ENCODE measurements at places on chromosomes 12 and 14.
A peak's percentile ranks its signal among the peaks of the same experiment; 100 is the strongest.

- DNase-seq = no peak
These were observed 196.8 kb upstream of the NEDD1 start for GRCh38 chr12:96710127-96710745.

DNA sequence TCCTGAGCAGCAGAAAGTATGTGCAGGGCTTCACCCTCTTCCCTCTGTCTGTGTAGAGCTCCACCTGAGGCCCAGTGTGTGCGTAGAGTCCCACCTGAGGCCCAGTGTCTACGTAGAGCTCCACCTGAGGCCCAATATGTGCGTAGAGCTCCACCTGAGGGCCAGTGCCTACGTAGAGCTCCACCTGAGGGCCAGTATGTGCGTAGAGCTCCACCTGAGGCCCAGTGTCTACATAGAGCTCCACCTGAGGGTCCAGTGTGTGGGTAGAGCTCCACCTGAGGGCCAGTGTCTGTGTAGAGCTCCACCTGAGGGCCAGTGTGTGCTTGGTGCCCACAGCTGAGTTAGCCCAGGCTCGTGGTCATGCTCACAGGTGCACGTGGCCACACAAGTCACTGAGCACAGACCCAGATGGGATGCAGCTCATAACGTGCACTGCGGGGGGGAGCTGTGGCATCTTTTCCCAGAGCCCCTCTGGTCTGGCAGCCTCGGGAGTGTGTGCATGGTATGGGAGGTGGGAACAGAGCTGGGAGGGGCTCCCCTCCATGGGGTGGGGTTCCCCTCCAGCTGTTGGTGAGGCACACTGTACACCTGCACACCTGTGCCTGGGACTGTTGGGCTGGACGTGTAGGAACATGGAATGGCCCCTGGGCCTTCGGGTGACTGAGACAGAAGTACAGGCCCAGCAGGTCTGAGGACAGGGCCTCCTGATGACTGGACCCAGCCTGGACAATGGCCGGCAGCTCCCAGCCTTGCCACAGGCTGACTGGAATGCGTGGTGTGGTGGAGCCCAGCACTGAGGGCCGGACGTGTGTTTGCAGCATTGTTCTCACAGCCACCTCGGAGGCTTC, 20.1 kb downstream of the PACS2 start:
- no peak for DNase-seq

- DNase-seq = no peak
These were observed 7.5 kb upstream of the SAV1 start for GRCh38 chr14:50675597-50675996.

- DNase-seq = peak; percentile 23
These were observed at the start of gene SMOC1 for GRCh38 chr14:69879175-69880043. TSS of gene SMOC1 (plus strand) at chr14:69879416. CDS start at chr14:69879679, 263 bp downstream.

GRCh38 chr12:27915021-27915420, 57.5 kb downstream of the PTHLH start:
- DNase-seq = no peak

DNA sequence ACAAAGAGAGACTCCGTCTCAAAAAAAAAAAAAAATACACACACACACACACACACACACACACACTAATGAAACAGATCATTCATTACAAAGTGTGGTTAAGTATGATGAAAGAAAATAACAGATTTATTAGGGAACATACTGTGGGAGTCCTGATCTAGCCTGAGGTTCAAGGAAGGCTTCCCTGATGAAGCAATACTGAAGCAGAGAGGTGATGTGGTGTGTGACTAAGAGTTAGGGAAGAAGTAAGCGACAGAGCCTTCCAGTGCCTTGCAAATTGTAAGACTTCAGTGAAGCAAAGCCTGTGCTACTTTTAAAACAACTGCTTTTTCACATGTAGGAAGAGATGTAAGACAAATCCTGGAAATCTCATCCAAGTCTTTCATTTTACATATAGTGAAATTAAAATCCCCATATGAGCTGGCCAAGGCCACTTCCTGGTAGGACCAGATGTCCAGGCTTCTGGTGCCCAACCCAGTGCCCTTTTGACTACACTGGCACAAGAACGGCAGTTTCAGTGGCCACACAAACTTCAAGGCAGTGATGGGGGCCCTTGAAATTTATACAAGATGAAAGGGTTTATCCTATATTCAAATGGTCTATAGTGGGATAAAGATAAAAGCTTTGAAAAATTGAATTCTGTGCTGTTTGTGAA, 86.2 kb downstream of the STON2 start:
- no peak for DNase-seq

GRCh38 chr12:93879476-93880421, 202.6 kb downstream of the CRADD start:
- DNase-seq = no peak

DNA sequence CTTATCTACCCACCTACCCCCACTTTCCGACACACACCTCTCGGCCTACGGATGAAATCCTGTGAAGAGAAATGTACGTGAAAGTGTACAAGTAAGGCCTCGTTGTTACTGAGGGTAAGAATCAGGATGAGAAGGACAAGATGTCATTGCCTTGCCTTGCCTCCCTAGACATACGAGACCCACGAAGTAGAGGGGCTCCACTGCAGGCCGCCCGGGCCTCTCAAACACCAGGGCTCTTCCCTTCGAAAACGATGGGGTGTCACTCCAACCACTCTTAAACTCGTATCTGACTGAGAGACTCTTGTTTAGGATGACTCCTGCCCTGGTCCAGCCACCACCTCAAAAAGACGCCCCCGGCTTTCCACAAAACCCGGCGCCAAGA, 498 bp downstream of the RACGAP1 start:
- peak; percentile 13 for DNase-seq

DNA sequence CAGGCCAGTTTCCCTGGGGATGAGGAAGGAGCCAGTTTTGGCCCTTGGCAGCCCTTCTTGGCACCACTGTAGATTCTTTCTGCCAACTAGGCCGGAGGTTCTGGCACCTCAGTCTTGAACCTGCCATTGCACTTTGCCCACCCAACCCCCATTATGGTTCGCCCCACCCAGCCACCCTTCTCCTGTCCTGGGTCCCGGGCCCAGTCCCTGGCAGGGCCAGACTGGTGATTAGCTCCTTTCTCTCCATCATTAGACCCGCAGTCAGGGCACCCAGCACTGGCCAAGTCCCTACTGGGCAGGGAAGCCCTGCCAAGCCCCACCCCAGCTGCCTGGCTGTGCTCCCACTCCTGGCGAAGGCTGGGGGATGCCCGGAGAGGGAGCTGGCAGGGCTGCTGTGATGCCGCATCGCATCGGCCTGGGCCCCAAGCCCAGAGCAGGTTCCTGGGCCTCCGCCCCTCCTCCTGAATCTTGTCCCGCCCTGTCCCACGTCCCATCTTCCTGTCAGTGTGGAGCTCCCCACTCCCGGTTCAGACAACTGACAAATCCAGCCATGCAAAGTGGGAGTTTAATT, 9.8 kb downstream of the FAM222A start:
- no peak for DNase-seq

GRCh38 chr12:126708492-126708896, 1558.5 kb upstream of the TMEM132C start:
- DNase-seq = no peak

DNA sequence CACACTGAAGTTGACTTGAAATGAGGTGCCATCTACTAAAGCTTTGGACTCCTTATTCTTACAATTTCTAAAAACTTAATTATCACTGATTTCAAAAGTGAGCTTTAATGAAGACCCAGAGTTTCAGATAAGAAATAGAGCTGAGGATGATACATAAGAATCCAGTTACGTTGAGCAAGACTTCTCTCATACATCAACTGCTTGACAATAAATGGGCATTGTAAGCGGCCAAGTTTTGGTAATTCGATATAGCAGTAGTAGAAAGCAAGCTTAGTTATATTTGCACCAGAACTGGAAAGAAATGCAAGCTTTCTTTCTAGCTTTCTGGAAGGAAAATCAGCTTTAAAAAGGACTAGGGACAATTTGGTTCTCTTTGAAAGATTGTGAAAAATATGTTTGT, 1359.6 kb downstream of the FSCB start:
- DNase-seq = no peak

GRCh38 chr12:68998041-68998440, 65.1 kb upstream of the CPM start:
- DNase-seq = no peak

- no peak for DNase-seq
These were observed 386.4 kb downstream of the RGS6 start for GRCh38 chr14:72318648-72319047.

DNA sequence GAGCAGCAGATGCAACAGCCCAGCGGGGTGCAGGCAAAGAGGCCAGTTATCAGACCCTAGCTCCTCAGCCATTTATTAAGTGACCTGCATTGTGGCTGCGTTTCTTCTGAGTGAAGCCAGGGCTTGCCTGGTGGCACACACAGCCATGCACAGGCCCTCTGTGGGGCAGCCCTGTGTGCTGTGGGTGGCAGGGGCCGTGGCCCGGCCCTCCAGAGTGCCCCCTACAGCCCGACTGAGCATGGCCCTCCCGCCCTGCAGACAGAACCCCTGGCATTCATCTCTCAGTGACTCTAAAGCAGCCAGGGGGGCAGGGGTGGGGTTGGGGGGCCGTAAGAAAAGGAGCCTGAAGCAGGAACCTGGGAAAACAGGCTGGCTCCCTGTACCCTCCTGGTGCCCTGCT, 226.0 kb upstream of the PWP1 start:
- DNase-seq = no peak

DNA sequence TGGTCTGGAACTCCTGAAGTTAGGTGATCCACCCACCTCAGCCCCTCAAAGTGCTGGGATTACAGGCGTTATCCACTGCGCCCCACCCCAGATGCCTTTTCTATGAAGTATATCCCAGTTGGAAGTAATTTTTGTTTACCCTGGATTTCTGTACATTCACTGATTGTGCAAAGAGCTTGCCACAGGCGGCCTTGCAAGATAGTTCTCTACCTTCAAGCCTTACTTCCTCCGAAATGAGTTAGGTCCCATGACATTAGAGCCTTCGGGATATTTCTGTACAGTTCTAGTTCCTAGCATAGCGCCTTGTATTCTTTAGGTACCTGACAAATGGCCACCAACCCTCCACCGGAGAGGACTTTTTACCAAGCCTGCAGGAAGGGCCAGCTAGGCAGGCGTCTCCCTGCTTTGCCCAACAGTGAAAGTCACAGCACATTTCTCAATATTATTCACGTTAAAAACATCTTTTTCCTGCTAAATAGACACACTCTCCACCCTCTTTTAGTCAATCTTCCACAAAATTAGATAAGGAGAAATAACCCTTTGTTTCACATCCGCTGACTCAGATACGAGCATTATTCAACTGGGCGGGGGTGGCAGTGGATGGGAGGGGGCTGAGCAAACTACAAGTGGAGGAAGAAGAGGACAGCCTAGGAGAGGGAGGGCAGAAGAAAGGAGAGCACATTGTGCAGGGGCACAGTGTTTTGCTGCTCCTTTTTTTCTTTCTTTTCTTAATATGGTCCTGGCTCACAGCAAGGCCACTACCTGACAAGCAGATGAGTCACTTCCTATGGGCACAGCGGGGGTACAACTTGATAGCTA, 40.0 kb upstream of the CAPRIN2 start:
- DNase-seq = peak; percentile 24

All from activated T-cell treated with anti-CD3 and anti-CD28 coated beads for 48 hours (primary cell).